Fibroblast of skin of back (primary cell): ENCODE measurements at places on chromosomes 5 and 9.
A peak's percentile ranks its signal among the peaks of the same experiment; 100 is the strongest.

- peak; percentile 66 for DNase-seq
These were observed 180.3 kb downstream of the C9orf152 start for GRCh38 chr9:110027671-110028081.

- DNase-seq: peak; percentile 72
These were observed 114.9 kb upstream of the TRIM32 start for GRCh38 chr9:116572095-116572748.

DNA sequence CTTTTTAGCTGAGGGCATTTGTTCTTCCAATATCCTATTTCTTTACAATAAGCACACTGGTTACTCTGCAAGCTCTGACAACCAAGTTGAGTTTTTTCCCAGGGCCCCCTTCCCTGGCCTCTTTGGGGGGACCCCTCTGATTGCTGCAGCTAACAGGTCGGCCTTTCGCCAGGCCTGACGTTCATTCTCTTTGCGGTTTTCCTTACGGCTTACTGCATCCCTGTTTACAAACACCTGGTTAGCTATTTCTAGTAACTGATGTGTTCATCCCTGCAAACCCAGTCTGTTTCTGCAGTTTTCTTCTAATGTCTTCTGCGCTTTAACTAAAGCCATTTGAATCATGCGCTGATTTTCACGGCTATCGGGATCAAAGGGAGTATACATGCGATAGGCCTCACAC, 37.5 kb upstream of the PPP1R26 start:
- no peak for DNase-seq

DNA sequence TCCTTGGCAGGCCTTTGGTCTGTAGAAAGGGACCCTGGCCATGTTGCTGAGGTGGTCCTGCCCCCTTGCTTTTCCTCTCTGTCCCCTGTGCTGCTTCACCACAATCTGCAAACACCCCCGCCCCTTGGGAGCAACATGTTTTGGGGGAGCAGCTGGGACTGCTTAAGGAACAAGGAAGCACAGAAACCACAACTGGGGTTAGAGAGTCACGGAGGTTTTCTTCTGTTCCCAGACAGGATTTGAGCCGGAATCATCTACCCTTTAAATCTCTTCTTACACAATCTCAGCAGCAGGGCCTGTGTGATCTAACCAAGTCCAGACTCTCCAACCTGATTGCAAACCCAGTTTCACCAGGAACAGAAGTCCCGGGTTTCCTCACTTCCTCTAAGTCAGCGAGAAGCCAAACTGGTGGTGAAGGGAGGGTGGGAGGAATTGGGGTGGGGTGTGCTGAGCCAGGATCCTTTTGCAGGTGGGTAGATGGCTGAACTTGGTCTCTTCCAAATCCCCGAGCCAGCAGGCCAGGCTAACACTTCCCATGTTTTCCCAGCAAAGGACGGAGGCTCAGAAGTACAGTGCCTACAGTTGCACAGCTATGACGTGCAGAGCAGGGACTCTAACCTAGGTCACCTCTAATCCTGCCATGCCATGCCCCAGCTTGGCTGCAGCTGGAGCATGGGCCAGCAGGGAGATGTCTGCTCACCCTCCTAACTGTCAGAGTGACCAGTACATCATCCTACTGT, 25.0 kb downstream of the SH3PXD2B start:
- DNase-seq: no peak

GRCh38 chr5:175658299-175659145, 651 bp downstream of the HRH2 start:
- DNase-seq: no peak

DNA sequence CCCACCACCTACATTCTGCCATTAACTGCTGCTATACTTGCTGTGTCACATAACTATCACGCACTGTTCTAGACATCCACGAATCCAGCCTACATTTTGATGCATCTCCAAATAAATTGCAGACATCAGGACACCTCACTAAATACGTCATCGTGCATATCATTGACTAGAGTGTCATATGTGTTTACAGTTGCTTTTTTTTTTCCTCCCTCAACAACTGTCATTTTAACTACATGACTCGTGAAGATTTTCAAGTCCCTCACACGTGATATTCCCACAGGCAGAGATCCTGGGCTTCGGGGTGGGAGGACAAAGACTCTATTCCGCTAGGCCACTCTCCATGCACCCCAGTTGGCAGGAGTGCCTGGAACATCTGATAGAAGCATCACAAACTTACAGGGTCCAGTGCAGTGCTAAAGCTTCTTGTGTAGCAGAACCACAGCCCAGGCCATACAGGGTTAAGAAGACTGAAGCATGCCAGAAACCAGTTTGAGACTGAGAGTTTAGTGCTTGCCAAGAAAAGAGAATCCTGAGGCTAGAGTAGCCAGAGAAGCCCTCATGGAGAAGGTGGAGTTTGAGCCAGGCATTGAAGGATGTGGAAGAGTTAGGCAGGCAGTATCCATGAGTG, 1.1 kb downstream of the PCYOX1L start:
- DNase-seq: no peak

DNA sequence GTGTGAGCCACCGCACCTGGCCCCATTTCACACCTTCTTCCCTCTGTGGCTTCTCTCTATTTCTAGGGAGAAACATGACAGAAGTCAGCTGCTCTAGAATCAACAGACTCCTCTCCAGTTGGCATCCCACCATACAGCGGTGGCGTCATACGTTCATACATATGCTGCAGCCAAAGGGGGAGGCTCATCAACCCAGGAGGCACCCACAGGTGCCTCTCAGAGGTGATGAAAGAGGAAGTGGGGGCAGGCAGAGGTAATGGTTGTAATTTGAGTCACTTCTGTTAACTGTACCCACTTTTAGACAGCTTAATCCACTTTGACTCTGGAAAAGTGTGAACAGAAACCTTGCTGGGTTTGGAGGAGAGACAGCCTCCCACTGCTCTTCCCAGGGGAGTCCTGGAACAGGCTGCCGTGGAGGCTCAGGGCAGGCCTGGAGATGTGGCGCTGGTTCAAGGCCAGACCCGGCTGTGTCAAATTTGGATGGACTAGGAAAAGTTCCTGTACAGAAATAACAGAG, 47.3 kb upstream of the SUB1 start:
- no peak for DNase-seq

DNA sequence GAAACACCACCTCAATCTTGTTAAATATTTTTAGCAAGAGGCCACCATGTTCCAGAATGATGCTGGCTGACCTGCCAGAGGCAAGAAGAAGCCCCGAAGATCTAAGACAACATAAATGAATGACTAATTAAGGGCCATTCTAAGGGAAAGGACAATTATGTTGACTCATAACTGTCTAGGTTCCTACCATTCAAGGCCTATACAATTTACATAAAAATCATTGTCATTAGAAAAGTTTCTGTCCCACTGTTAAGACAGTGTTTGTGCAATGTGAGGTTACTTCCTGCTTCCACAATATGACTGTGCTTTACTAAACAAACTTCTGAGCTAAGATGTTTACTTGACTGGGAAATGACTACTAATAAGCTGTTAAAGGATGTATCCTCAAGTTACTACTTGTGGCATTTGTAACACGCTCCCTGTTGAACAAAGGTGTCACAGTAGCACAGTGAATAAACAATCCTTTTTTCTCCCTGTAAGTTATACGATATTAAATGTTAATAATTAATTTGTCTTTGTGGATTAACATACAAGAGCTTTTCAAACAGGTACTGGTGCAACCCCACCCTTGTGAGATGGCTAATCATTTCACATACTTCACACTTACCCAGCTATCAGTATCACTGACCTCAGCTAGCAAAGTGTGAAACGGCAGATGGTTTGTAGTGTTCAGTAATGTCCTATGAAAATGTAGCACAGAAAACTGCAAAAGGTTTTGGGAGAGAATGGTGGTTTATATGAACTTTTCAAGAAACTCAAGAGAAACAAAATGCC, 195.8 kb downstream of the EFNA5 start:
- DNase-seq: peak; percentile 16

DNA sequence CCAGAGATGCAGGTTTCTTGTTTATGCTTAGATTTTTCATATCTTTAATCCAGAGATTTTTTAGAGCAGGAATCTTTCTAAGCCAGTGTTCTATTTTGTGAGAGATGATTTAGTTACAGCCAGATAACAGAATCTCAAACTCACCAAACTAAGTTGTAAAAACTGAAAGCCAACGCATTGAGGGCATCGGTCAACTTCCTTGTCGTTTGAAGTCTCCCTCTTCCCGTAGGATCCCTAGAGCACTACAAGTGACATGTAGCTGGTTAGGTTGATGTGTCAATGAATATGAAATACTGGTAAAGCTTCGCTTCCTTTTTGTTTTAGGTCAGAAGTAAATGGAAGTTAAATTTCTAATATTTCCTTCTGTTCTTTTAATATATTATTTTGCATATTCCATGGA, 139.6 kb downstream of the YIPF5 start:
- DNase-seq: no peak

GRCh38 chr5:148970228-148970627, 92.6 kb downstream of the SH3TC2 start:
- DNase-seq: peak; percentile 50

GRCh38 chr5:20245432-20245974, 257.5 kb upstream of the CDH18 start:
- DNase-seq: no peak

DNA sequence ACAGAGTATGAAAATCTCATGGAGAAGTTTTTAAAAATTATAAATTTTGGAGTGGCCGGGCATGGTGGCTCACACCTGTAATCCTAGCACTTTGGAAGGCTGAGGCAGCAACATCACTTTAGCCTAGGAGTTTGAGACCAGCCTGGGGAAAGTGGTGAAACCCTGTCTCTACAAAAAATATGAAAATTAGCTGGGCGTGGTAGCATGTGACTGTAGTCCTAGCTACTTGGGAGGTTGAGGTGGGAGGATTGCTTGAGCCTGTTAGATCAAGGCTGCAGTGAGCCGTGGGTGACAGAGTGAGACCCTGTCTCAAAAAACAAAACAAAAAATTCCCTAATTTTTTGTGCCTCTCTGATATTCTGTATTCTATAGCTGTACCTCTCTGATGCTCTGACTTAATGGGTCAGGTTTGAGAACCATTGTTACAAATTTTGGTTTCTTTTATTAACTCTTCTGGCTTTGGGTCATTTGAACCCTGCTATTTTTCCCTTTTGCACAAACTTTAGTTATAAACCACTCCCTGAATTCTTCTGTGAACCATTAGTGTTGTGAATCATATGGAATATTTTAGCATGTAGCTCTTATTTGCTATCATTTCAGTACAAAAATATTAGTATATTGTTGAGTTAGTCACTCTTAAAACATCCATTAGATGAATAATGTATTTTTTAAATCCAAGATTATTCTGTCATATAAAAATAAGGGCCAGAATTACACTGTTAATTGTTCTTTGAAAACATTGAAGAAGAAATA, 51.0 kb downstream of the FER start:
- DNase-seq: peak; percentile 82

DNA sequence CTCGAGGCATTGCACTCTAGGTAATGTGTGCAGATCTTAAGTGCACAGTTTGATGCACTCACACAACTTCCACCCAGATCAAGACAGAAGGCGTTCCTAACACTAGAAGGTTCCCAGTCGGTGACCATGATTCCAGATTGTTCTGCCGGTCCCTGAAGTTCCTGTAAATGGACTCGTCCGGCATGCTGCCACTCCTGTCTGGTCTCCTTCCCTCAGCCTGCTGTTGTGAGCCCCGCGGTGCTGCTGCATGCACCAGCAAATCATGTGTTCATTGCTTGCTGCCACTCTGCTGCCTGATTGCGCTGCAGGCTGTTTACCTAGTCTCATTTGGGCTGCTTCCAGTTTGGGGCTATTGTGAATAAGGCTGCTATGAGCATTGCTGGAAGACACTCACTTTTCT, 11.5 kb downstream of the STKLD1 start:
- no peak for DNase-seq

DNA sequence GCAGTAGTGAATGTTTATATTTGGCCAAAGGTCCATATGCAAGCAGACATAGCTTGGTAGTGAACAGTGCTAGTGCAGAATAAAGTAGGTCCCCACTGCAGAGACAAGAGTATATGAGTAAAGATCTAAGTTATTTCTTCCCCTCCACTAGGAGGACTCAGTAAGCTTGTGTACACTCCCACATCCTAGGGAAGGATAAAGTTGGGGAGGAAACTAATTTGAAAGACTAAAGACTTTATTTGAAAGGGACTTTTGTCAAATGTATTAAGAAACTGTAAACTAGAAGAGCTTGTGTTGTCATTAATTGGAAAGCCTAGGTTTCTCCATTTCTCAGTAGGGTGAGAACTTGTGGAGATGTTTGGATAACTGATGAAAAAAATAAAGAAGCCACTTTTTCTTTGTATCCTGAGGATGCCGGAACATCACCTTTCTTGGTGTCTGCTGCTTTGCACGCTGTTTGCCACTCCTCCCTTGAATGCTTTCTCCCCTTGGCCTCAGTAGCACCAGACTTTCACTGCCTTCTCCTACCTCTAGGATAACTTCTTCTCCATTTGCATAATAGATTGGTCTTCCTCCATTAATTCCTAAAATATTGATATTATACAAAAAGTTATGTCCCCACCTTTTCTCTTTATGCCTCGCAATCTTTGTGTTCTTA, 329.0 kb downstream of the PARP8 start:
- DNase-seq: no peak

- no peak for DNase-seq
These were observed 106.0 kb downstream of the ADRB2 start for GRCh38 chr5:148932355-148932935.

GRCh38 chr9:38386319-38386895, 6.1 kb upstream of the ALDH1B1 start:
- DNase-seq: no peak

DNA sequence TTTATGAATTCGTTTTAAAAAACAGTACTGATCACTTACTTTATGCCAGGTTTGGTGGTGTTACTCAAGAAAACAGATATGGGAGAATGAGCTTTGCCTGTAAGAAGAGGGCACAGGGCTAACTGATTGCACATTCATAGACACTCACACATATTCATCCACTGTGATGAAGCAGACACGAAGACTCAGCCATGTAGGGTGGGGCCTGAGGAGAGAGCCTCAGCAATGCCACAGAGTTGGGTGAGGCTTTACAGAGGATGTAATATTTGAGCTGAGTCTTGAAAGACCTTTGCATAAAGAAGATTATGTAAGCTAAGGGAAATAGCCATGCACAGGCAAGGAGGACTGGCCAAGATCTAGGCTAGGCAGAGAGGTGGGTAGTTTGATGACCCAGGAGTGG, 472.8 kb downstream of the PSAT1 start:
- DNase-seq: no peak

- no peak for DNase-seq
These were observed 248.3 kb downstream of the GADD45G start for GRCh38 chr9:89853161-89853560.

- peak; percentile 16 for DNase-seq
These were observed 6.3 kb upstream of the GARIN3 start for GRCh38 chr5:157172403-157172802.

GRCh38 chr5:145189746-145190145, 645.4 kb downstream of the PRELID2 start:
- DNase-seq: no peak
